MCF 10A (cell line): ENCODE measurements at places on chromosomes 4 and X. TPM values are rescaled to one million over a fixed set of nuclear protein-coding genes. Genes with fewer than 3 reads are reported as not detected.

Gene UGT2A1
- total RNA-seq, result not detected in 2 replicates

Gene FGG
- total RNA-seq, result 3.2 and 4.9 TPM in 2 replicates

Gene CACNA1F
- total RNA-seq, result not detected in 2 replicates

Gene CYLC1
- total RNA-seq, result not detected in 2 replicates

Gene DCLK2
- total RNA-seq, result 0.98 and 1.2 TPM in 2 replicates

Gene CXCR3
- not detected in 2 replicates for total RNA-seq

Gene PASD1
- not detected in 2 replicates for total RNA-seq

Gene L1CAM
- 20.7 and 41.0 TPM in 2 replicates for total RNA-seq

Gene PDE6B
- total RNA-seq, result not detected in 2 replicates

Gene NWD2
- total RNA-seq, result not detected in 2 replicates

Gene PDGFC
- 74.8 and 83.7 TPM in 2 replicates for total RNA-seq

- H3K4me3 ChIP-seq, result no peak overlapping the region
- peaks cover 42% of the 10 kb centered on the region for H3K27me3 ChIP-seq
- no peak for DNase-seq
- no peak overlapping the region for H3K27ac ChIP-seq
Measured at GRCh38 chrX:107968623-107969022, 13.5 kb downstream of the TEX13B start.

GRCh38 chrX:16319929-16320328 is 152.6 kb downstream of the MAGEB17 start:
- no peaks in the 10 kb centered on the region for H3K4me1 ChIP-seq
- no peak overlapping the region for H3K4me3 ChIP-seq
- H3K27me3 ChIP-seq, result peaks cover 26% of the 10 kb centered on the region
- no peak overlapping the region for H3K27ac ChIP-seq

DNA sequence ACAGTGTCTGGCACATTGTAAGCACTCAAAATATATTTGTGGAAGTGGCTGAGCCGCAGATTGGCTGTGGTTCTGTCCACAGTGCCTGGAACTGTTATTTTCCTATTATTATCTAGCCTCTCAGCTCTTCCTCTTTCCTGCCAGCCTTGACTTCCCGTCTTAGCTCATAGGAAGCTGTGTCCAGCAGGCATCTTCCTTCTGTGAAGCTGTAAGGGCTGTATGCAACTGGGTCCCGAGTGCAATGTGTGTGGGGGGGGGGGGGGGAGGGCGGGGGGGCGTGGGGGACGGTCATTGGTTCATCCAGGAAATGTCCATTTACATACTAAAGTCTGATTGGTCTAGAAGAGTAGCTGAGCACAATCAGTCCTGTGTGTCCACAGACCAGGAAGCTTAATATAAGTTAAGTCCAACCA is 210.7 kb downstream of the PDGFRA start:
- H3K27ac ChIP-seq, result no peak overlapping the region
- peaks cover 10% of the 10 kb centered on the region for H3K27me3 ChIP-seq
- H3K4me1 ChIP-seq, result no peaks in the 10 kb centered on the region
- no peak overlapping the region for H3K4me3 ChIP-seq
- no peaks in the 10 kb centered on the region for H3K36me3 ChIP-seq
- peak; percentile 9 for DNase-seq

- peak overlapping the region; percentile 73 for H3K27ac ChIP-seq
- peak; percentile 78 for DNase-seq
- peaks cover 38% of the 10 kb centered on the region for H3K4me1 ChIP-seq
- H3K36me3 ChIP-seq, result no peaks in the 10 kb centered on the region
Measured at GRCh38 chr4:173218411-173219125, 50.0 kb downstream of the GALNT7 start.

- DNase-seq, result peak; percentile 18
- H3K27me3 ChIP-seq, result no peaks in the 10 kb centered on the region
- H3K4me1 ChIP-seq, result peaks cover 20% of the 10 kb centered on the region
- no peak overlapping the region for H3K27ac ChIP-seq
- no peaks in the 10 kb centered on the region for H3K36me3 ChIP-seq
Measured at GRCh38 chr4:14169460-14169859, 541.9 kb upstream of the BOD1L1 start.

GRCh38 chr4:159209249-159209648 is 106.4 kb downstream of the RAPGEF2 start:
- DNase-seq, result no peak
- no peak overlapping the region for H3K27ac ChIP-seq
- H3K4me3 ChIP-seq, result no peak overlapping the region
- peaks cover 6% of the 10 kb centered on the region for H3K36me3 ChIP-seq
- H3K4me1 ChIP-seq, result peaks cover 7% of the 10 kb centered on the region

GRCh38 chrX:135544338-135544948 is 24.0 kb downstream of the INTS6L start:
- H3K27ac ChIP-seq, result no peak overlapping the region
- H3K4me1 ChIP-seq, result peaks cover 6% of the 10 kb centered on the region
- no peak overlapping the region for H3K4me3 ChIP-seq

DNA sequence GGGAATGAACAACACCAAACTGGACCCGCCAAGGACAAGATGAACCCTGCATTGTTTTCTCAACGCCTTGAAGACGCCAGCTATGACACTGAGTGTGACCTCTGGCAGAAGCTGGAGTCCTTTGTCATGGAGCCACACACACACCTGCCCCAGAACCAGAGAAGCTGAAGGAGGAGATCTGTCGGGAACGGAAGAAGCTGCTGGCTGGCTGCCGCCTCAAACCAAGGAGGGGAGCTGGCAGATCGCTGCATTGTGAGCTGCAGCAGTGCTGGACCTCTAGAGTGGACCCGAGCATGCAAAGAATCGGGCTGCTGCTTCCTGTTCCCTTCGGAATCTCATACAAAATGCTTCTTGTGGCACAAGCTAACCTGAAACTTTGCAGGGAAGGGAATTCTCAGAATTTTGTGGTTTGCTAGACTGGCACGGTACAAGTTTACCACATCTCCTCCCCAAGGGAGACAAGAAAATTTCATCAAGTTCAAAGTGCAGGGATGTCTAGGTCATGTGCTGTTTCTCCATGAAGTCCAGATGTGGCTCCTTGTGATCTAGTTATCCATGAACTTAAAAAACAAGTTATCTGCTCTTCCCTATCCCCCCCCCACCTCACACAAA is 23.4 kb upstream of the GLRB start:
- H3K4me3 ChIP-seq, result no peak overlapping the region
- DNase-seq, result no peak
- H3K27ac ChIP-seq, result no peak overlapping the region
- H3K4me1 ChIP-seq, result peaks cover 6% of the 10 kb centered on the region

- H3K36me3 ChIP-seq, result no peaks in the 10 kb centered on the region
- no peak overlapping the region for H3K27ac ChIP-seq
- H3K4me3 ChIP-seq, result no peak overlapping the region
- H3K4me1 ChIP-seq, result no peaks in the 10 kb centered on the region
- no peaks in the 10 kb centered on the region for H3K27me3 ChIP-seq
- DNase-seq, result no peak
Measured at GRCh38 chr4:184335520-184335919, 117.8 kb upstream of the ENPP6 start.

- H3K27me3 ChIP-seq, result no peaks in the 10 kb centered on the region
- H3K4me3 ChIP-seq, result no peak overlapping the region
- H3K4me1 ChIP-seq, result no peaks in the 10 kb centered on the region
Measured at GRCh38 chr4:134499074-134499473, 297.5 kb upstream of the PABPC4L start.

- peaks cover 30% of the 10 kb centered on the region for H3K27me3 ChIP-seq
- no peak overlapping the region for H3K4me3 ChIP-seq
- DNase-seq, result no peak
Measured at GRCh38 chrX:70032792-70033191, 16.9 kb downstream of the AWAT2 start.

DNA sequence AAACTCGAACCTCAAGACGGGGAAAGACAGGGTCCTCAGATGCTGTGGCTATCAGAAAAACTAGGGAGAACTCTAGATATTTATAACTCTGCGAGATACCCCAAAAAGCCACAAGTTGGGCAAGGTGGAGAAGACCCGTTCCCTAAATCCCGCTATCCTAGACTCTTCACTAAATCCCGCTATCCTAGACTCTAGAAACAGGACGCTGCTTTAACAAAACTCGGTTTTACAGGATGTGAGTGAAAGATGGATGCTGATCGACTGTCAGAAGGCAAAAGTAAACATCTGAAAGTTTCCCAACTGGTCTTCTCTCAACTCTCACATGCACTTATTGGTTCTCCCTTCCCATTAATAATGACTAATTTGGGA is 270 bp downstream of the DNAAF6 start:
- H3K27me3 ChIP-seq, result peaks cover 11% of the 10 kb centered on the region
- H3K36me3 ChIP-seq, result no peaks in the 10 kb centered on the region
- H3K27ac ChIP-seq, result no peak overlapping the region
- H3K4me3 ChIP-seq, result peak overlapping the region; percentile 84
- DNase-seq, result no peak
- no peaks in the 10 kb centered on the region for H3K4me1 ChIP-seq

GRCh38 chr4:152255437-152255836 is 280.5 kb downstream of the FBXW7 start:
- H3K4me1 ChIP-seq, result peaks cover 19% of the 10 kb centered on the region
- DNase-seq, result peak; percentile 57
- H3K27me3 ChIP-seq, result no peaks in the 10 kb centered on the region

DNA sequence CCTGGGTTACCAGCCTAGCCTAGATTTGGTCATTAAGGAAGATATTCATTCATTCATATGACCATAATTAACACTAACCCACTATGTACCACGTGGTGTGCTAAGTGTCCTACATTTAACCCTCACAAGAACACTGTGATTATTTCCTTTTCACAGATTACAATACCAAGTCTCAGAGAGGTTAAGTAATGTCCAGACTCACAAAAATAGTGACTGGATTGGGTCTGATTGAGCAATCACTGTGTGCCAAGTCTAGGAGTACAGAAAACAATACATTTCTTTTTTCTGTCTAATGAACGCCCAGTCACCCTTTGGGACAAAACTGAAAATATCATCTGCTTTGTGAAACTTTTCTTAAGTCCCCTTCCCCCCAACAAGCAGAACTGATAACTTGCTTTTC is 7.6 kb upstream of the DLG3 start:
- H3K4me3 ChIP-seq, result no peak overlapping the region
- H3K27me3 ChIP-seq, result peaks cover 60% of the 10 kb centered on the region
- H3K36me3 ChIP-seq, result peaks cover 5% of the 10 kb centered on the region
- peak; percentile 22 for DNase-seq
- H3K27ac ChIP-seq, result no peak overlapping the region

DNA sequence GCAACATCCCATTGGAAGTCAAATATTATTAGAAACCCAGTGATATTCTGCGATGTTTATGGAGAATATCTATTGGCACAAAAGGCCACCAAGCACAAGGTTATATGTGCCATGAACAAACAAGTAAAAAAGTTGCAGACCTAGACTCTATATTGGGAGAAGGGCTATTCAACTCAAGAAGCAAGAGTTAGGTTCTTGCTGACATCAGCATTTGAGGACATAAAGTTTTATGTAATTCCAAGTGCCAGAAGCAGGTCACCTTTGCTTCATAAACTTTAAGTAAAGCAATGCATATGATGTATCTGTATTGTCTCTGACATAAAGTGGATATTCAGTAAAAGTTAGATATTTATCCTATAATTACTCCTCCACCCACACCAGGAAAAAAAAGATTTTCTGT is 71.1 kb downstream of the MAGEB10 start:
- DNase-seq, result no peak
- no peaks in the 10 kb centered on the region for H3K27me3 ChIP-seq
- no peaks in the 10 kb centered on the region for H3K4me1 ChIP-seq
- H3K27ac ChIP-seq, result no peak overlapping the region

GRCh38 chr4:52266537-52267137 is 215.5 kb downstream of the SPATA18 start:
- peak; percentile 9 for DNase-seq
- H3K4me1 ChIP-seq, result no peaks in the 10 kb centered on the region
- H3K27ac ChIP-seq, result no peak overlapping the region
- H3K36me3 ChIP-seq, result no peaks in the 10 kb centered on the region

DNA sequence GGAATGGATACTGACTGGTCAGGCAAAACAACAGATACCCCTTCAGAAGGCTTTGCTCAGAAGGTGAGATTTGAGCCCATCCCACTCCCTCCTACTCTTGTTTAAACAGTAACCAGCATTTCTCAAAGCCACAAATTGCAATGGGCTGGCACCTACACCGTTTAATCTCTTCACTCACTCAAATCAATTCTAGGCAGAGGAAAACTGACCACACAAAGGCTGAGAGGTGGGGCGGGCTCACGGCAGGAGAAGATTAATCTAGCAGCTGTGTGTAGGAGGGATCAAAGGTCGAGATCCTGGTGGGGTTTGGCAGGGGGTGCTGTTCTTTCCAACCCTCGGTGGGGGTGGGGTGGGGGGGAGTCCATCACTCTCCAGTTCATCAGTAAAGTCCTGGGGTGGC is 622.4 kb downstream of the BCOR start:
- H3K4me1 ChIP-seq, result no peaks in the 10 kb centered on the region
- peaks cover 11% of the 10 kb centered on the region for H3K36me3 ChIP-seq
- peaks cover 79% of the 10 kb centered on the region for H3K27me3 ChIP-seq
- no peak overlapping the region for H3K27ac ChIP-seq

GRCh38 chr4:99323756-99324155 is 2.6 kb upstream of the ADH1B start:
- H3K36me3 ChIP-seq, result peaks cover 16% of the 10 kb centered on the region
- DNase-seq, result peak; percentile 86
- no peaks in the 10 kb centered on the region for H3K27me3 ChIP-seq
- H3K27ac ChIP-seq, result peak overlapping the region; percentile 96

DNA sequence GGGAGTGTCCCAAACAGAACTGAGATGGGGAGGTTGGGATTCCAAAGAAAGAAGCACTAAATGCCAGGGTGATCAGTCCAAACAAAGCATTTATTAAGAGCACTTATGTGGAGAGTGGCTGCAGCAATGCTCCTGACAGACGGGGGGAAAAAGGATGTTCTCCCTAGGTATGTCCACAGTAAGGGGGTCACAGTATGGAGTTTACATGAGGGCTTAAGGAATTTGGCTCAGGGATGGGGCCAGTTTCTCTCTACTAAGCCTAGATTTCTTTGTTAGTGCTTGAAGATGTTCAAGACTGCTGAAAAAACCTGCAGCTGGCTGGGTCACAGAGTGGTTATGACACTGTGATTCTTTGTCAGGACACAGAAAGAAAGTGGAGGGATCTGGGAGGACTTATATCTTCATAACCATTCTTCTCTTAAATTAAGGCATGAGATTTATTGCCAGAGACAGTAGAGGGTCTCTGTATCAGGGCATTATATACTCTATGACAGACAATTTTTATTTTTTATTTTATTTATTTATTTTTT is 1468.0 kb downstream of the C4orf33 start:
- no peaks in the 10 kb centered on the region for H3K36me3 ChIP-seq
- DNase-seq, result no peak
- peak overlapping the region; percentile 74 for H3K4me3 ChIP-seq
- peaks cover 17% of the 10 kb centered on the region for H3K4me1 ChIP-seq
- no peaks in the 10 kb centered on the region for H3K27me3 ChIP-seq

- no peak overlapping the region for H3K4me3 ChIP-seq
- peaks cover 13% of the 10 kb centered on the region for H3K4me1 ChIP-seq
- H3K27me3 ChIP-seq, result no peaks in the 10 kb centered on the region
- no peak for DNase-seq
- no peak overlapping the region for H3K27ac ChIP-seq
- H3K36me3 ChIP-seq, result peaks cover 11% of the 10 kb centered on the region
Measured at GRCh38 chr4:122959981-122960610, 37.7 kb upstream of the NUDT6 start.
